Activated CD4-positive, alpha-beta memory T cell treated with anti-CD3 and anti-CD28 coated beads for 36 hours (primary cell): ENCODE measurements at places on chromosomes 2 and 18. TPM values are rescaled to one million over a fixed set of nuclear protein-coding genes. Genes with fewer than 3 reads are reported as not detected.

GRCh38 chr2:133365117-133365516 is 203.1 kb downstream of the NCKAP5 start:
- H3K27ac ChIP-seq, result no peak overlapping the region
- H3K4me3 ChIP-seq, result no peak overlapping the region
- H3K4me1 ChIP-seq, result no peaks in the 10 kb centered on the region
- no peak for DNase-seq
- H3K36me3 ChIP-seq, result no peaks in the 10 kb centered on the region

DNA sequence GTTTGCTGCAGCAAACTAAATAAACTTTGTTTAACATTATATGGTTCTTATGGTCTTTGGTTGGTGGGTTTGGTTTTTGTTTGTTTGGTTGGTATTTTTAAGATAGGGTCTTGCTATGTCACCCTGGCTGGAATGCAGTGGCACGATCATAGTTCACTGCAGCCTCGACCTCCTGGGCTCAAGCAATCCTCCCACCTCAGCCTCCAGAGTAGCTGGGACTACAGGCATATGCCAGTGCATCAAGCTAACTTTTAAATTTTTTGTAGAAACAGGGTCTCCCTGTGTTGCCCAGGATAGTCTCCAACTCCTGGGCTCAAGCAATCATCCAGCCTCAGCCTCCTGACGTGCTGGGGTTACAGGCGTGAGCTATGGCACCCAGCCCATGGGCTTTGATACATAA is 7.1 kb upstream of the RPRD1A start:
- peaks cover 13% of the 10 kb centered on the region for H3K27me3 ChIP-seq
- no peak overlapping the region for H3K4me3 ChIP-seq
- H3K27ac ChIP-seq, result no peak overlapping the region
- H3K4me1 ChIP-seq, result no peaks in the 10 kb centered on the region

DNA sequence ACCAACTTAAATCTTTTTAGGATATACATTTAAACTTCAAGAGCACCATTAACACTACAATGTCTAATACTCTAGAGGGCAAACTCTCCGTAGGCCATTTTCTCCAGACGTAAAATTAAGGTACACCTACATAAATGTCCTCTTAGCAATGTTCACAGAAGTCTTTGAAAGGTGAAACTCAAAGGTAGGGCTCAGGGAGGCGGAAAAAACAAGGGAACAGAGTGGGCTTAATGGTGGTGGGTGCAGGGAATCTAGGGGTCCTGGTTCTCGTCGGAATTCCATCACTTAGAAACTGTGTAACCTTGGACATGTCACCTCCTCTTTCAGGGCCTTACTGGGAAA is 668 bp downstream of the NFU1 start:
- peaks cover 6% of the 10 kb centered on the region for H3K36me3 ChIP-seq
- DNase-seq, result no peak
- peak overlapping the region; percentile 91 for H3K27ac ChIP-seq
- peak overlapping the region; percentile 95 for H3K4me3 ChIP-seq
- H3K4me1 ChIP-seq, result peaks cover 27% of the 10 kb centered on the region

DNA sequence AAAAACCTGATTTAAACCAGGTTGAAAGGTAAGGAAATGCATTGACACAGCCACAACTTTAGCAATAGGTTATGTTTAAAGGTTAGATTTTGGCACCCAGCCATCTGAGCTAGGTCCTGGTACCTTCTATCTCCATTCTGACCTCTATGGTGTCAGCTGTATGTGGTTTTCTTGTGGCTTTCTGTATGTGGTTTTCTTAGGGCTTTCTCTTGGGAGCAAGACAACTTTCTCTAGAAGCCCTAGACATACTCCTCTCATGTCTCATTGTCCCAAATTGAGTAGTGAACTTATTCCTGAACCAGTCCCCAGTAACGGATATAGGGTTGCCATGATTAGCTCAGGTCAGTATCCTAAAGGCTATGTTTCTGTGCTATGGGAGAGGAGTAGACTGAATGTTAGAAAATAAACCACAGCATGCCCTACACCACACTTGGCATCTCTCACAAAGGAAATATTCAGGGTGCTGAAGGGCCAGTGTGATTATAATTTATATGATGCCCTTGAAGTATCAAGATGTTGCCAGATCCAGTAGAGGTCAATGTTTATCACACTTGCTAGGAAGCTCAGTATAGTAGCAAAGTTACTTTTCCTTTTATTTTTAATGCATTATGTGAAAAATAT is 176.1 kb downstream of the CAPN13 start:
- peaks cover 15% of the 10 kb centered on the region for H3K4me1 ChIP-seq
- H3K36me3 ChIP-seq, result no peaks in the 10 kb centered on the region
- H3K27me3 ChIP-seq, result no peaks in the 10 kb centered on the region
- H3K4me3 ChIP-seq, result no peak overlapping the region
- DNase-seq, result no peak

- DNase-seq, result no peak
- H3K4me1 ChIP-seq, result peaks cover 20% of the 10 kb centered on the region
- no peak overlapping the region for H3K4me3 ChIP-seq
- H3K27ac ChIP-seq, result no peak overlapping the region
These were observed 165.0 kb downstream of the PLCL1 start for GRCh38 chr2:197969391-197969893.

DNA sequence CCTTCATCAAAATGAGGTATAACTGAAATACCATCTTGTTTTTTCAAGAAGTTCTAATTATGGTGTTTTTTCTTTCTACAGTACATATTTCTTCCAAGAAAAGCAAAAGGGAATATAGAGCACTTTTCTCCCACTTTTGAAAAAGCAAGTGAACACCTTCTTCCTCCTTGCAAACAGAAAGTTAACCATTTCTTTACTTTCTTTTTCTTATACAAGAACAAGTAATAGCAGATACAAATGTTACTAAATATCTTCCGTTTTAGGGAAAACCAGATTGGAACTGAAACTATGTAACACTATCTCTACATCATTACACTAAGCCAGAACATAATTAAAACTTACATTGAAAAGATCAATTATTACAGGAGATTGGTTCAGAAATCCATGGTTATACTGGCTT is 44.0 kb downstream of the COBLL1 start:
- no peak overlapping the region for H3K27ac ChIP-seq
- no peaks in the 10 kb centered on the region for H3K36me3 ChIP-seq
- H3K27me3 ChIP-seq, result peaks cover 2% of the 10 kb centered on the region
- no peaks in the 10 kb centered on the region for H3K4me1 ChIP-seq

- no peak overlapping the region for H3K4me3 ChIP-seq
- peaks cover 2% of the 10 kb centered on the region for H3K27me3 ChIP-seq
- H3K4me1 ChIP-seq, result no peaks in the 10 kb centered on the region
- no peak for DNase-seq
- H3K36me3 ChIP-seq, result no peaks in the 10 kb centered on the region
These were observed 85.4 kb upstream of the ZCCHC2 start for GRCh38 chr18:62437235-62438017.

The FSHR gene
- not detected for total RNA-seq

The IL18RAP gene
- total RNA-seq, result 10.6 TPM

The NT5DC4 gene
- not detected for total RNA-seq

The SULT6B1 gene
- total RNA-seq, result not detected
